ENCODE measurements at places on chromosomes 1 and 21. TPM values are rescaled to one million over a fixed set of nuclear protein-coding genes. Genes with fewer than 3 reads are reported as not detected.

DNA sequence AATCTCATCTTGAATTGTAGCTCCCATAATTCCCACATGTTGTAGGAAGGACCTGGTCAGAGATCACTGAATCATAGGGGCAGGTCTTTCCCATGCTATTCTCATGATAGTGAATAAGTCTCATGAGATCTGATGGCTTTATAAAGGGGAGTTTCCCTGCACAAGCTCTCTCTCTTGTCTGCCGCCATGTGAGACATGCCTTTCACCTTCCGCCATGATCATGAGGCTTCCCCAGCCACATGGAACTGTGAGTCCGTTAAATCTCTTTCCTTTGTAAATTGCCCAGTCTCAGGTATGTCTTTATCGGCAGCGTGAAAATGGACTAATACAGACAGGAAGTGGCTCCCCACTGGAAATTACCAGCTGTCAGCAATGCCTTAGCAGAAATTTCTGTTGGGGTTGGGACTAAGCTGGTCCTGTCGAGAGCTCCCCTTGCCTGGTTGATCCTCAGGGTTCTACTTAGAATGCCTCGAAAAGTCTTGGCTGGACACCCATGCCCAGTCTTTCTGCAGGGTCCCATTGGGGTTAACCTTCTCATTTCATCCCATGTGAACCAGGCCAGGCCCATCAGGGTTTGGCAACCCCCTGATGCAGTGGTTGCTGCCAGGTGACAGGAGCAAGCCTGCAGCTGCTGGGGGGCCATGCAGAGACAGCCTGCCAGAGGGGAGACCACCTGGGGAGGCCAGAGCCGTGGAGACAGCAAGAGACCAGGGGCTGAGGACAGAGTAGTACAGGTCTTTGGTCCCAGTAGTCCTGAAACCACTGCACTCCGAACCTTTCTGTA is 2.8 kb upstream of the ABCG1 start:
- no peak for DNase-seq

GRCh38 chr1:195939844-195940243 is 668.4 kb downstream of the KCNT2 start:
- no peak for DNase-seq

DNA sequence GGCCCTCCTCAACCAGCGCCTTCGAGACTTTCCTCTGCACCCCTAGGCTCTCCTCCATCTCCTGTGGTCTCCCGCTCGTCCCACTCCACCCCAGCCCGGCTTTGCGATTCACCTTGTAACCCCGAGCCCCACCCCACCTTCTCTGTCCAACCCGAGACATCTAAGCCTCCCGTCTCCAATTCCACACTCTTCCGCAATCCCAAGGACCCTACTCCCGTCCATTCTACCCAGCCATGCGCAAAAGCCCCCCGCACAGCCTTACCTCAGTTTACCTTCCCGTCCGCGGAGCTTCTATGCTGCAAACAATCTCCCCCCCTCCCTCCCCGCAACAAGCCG is 174 bp downstream of the SH3BP5L start:
- no peak for DNase-seq

DNA sequence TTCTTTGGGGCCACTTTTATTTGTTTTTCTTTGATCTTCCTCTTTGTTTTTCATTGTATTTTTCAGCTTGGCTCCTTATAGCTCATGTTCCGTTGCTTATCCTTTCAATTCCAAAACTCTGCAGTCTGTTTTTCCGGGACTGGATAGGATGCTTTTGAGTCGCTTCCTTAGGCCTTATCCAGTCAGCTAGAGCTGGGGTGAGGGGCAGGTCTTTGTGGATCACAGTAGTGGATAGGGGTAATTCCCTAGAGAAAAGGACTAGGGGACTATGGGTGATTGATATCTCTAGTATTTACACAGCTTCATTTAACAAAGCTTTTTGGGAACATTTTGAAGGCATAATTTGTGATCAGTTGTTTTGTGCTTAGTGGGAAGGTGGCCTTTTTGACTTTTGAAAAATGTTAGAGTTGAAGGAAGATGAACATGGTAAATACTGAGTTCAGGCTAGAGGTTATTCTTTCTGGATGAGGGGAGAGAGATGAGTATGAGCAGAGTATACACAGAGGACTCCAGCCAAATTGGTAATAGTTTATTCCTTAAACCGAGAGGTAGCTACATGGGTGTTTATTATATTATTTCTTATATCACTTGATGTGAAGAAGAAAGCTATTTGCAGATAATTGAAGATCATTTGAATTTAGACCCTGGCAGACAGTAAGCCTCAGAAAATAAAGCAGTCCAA is 22.5 kb downstream of the CEP350 start:
- no peak for DNase-seq

- DNase-seq = no peak
Measured at GRCh38 chr1:163427279-163427678, 105.5 kb downstream of the NUF2 start.

DNA sequence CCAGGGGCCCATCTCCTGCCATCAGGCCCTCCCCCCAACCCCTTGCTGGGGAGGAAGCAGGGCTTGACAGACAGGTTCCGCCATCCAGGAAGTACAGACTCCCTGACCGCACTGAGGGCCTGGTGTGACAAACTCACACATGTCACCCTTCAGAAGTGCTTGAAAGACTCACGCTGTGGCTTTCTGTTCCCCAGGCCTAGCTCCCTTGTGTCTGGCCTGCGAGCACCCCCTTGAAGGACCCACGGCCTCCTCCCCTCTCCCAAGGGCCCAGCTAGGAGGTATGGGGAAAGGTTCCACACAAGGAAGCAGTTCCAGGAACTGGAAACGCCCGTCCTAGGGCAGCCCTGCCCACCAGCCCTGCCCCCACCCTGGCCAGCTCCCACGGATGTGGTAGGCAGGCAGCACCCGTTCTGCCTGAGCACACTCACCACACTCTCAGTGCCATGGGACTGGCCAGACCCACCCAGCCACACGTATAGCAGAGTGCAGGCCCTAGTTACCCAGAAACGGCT is 26.7 kb downstream of the SLC2A1 start:
- no peak for DNase-seq

DNA sequence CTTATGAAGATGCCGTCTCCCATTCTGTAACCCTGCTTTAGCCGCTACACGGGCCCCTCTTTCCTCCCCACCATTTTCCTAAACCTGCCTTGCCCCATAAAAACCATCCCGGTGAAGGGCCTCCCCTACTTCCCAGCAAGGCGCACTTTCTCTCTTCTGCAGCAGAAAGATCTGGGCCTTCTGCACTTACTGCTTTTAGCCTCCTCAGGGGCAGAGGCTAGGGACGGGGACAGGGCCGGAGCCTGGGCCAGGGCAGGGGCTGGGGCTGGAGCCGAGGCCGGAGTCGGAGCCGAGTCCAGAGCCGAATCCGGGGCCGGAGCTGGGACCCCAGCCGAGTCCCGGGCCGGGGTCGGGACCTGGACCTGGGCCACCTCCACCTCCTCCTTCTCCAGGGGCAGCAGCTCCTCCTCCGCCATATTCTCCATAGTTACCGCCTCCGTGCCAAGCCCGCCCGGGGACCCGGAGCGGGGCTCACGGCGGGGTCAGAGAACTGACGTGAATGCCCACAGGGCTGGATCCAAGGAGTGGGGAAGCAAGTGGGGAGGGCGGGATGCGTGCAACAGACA is 382 bp downstream of the TRMT1L start:
- DNase-seq = no peak

DNA sequence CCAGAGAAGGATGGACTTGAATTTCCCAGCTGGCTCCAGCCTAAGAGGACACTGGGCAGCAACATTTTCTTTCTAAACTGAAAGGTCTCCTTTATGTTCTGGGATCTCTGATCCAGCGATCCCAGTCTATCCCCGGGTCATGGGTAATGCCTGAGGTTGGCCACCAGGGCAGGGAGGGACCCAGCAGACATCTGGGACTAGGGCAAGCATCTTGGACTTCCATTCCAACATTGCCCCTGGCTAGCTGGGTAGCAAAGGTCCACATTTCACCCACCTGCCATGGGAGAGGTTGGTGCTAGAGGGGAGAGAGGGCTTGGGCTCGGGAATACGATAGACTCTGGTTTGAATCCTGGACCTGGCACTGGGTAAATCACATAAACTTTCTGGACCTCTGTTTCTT is 84.6 kb downstream of the LRRN2 start:
- DNase-seq = no peak

- no peak for DNase-seq
Measured at GRCh38 chr1:15849775-15850324, 2.3 kb downstream of the SPEN start.

- DNase-seq = no peak
Measured at GRCh38 chr1:116871779-116872146, 38.0 kb upstream of the PTGFRN start.

DNA sequence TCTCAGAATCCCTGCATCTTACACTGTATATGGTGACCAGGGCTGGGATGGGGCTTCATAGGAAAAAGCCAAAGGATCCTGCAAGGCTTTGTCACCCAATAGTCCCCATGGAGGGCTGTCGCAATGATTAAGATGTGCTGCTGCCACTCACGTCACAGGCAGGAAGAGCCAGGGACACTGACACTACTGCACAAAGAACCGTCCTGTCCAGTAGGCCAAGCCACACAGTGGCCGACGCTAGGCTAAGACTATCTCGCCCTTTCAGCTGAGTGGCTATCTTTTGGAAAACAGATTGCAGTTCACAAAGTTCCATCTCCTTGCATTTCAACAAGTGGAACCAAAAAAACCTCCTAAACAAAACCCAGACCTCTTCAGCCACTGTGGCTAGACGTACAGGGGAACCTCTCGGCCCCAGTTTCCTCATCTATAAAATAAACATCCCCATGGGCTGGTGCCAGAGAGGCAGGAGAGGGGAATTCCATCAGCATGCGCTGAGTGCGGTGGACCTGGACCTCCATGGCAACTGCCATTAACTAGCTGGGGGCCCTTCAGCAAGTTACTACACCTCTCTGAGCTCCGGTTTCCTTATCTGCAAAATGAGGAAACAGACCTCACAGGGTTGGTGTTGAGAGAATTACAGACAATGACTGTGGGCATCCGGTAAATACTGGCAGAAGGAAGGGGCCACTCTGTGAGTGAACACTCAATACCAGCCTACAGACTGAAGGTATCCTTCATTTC is 8.7 kb downstream of the CAPZB start:
- DNase-seq = no peak

DNA sequence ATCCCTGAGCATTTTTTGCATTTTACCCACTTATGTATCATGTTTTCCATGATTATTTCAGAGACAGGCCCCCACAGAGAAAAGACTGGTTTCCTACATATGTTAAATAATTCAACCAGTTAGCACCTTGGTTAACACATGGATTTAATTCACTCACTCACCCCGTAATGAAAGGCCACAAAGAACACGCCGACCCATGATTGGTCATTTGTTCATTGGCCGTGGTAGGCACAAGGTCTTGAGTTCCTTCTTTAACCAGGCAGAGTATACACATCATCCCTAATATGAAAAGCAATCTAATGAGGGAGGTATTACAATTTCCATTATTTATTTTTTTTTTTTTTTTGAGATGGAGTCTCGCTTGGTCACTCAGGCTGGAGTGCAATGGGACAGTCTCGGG is 50.6 kb downstream of the RPS6KA1 start:
- no peak for DNase-seq

- no peak for DNase-seq
Measured at GRCh38 chr1:116408803-116409720, 36.0 kb downstream of the ATP1A1 start.

DNA sequence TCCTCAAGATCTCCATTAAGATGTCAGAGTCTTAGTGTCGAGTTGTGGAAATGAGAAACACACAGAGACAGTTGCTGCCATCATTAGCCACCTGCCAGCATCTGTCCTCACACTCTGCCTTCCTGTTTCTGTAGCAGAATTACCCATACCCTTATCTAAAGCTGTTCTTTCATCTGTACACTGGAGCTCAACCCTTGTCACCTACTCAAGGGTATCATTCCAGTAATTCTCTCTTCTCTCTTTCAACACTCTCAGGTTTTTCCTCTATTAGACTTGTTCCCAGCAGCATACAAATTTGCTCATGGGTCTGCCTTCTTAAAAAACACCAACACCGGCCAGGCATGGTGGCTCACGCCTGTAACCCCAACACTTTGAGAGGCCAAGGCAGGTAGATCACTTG is 27.4 kb upstream of the RNF2 start:
- DNase-seq = no peak

- DNase-seq = no peak
Measured at GRCh38 chr1:2539312-2539907, 9.3 kb upstream of the HES5 start.

DNA sequence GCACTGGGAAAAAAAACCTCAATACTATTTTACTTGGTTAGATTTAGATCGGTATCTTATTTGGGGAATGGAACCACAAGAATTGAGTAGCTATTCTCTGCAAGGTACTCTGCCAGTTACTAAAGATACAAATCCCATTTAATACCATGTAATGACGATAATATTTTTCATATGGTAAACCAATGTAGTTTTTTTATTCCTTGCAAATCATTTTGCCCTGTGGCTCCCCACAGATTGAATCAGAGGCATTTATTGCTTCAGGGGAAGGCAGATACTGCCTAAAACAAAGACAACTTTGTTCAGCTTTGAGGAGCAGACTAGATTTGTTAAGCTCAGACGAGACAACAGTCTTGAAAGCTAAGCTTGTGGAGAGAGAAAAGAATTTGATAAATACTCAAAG is 226.7 kb upstream of the RUNX1 start:
- no peak for DNase-seq

- no peak for DNase-seq
Measured at GRCh38 chr1:1569341-1569740, 5.3 kb downstream of the SSU72 start.

KIF14 gene
- 13.9 TPM for total RNA-seq

EFHD2 gene
- 122 TPM for total RNA-seq

PRAMEF17 gene
- total RNA-seq = not detected

TNFRSF1B gene
- total RNA-seq = 1.5 TPM

ANKRD13C gene
- 12.7 TPM for total RNA-seq

THEM5 gene
- total RNA-seq = not detected

RCSD1 gene
- total RNA-seq = not detected

KRTAP11-1 gene
- total RNA-seq = not detected

Data from epithelial cell of proximal tubule (primary cell).